ENCODE measurements at places on chromosomes 6 and 20. TPM values are rescaled to one million over a fixed set of nuclear protein-coding genes. Genes with fewer than 3 reads are reported as not detected.

DNA sequence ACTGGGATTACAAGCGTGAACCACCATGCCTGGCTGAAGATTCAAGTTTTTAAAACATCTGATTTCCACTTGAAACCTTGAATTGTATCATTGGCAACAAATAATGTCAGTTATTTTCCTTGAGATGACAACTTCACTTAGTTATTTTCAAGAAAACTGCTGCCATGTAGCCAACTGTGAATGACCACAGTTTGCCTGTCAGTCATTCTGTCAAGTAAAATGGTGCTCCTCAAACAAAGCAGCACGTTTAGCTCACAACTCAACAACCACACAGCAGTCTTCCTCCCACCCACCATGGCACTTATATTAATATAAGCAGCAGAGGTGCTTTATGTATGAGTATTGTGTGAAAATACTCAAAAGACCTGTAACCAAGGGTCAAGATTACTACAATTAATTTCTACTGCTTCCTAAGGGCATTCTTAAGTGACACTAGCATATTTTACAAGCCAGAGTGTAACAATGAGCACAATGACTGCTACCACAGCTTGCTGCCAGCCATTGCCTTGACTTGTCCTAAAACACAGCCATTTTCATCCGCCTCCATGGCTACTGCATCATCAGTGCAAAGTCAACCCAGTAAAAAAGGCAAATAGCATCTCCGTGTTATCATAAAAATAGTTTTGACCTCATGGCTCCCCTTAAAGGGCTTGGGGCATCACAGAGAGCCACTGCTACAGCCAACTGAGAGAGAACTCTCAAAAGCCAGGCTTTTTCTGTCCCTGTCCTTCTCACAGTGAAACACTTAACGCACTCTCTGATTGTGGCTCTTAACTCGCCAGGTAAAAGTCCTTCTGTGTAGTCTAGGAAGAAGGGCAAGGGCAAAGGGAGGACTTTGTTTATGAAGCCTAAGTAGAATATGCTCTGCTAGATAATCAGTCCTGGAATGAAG is 96.4 kb upstream of the TAB2 start:
- no peak overlapping the region for H3K4me3 ChIP-seq
- no peaks in the 10 kb centered on the region for H3K36me3 ChIP-seq
- DNase-seq: no peak

DNA sequence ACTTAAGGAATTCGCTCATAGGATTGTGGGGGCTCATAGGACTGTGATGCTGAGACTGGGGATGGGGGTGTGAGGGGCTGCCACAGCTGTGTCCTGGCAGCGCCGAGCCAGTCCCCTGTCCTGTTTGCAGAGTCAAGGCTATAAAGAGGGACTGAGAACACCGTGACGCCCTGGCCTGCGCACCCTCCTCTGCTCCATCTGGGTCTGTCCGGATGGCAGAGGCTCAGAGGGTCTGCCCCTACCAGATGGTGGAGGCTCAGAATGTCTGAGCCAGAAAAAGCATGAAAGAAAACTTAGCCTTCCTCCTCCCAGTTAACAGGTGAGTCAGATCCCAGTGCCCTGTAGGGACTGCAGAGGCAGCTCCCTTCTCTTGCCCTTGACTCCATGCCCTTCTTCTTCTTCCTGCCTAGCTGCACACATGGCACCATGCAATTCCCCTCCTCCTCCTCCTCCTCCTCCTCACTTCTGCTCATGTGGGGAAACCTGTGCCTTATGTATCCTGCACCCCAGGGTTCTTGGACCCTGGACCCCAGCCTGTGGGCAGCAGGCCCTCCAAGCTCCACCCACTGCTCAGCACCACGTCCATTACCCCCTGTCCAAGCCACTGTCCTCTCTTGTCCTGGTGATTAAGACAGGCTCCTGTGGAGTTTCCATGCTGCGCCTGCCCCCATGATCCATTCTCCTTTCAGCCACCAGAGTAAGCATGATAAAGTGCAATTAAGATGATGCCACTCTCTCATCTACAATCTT is 410.0 kb upstream of the SULF2 start:
- no peak for DNase-seq
- H3K36me3 ChIP-seq: no peaks in the 10 kb centered on the region
- H3K4me1 ChIP-seq: no peaks in the 10 kb centered on the region

GRCh38 chr6:30735668-30736314 is 6.7 kb downstream of the FLOT1 start:
- peaks cover 43% of the 10 kb centered on the region for H3K4me1 ChIP-seq
- peak overlapping the region; percentile 3 for H3K27ac ChIP-seq
- peaks cover 98% of the 10 kb centered on the region for H3K36me3 ChIP-seq
- H3K4me3 ChIP-seq: no peak overlapping the region
- no peaks in the 10 kb centered on the region for H3K27me3 ChIP-seq

- H3K4me3 ChIP-seq: no peak overlapping the region
- no peaks in the 10 kb centered on the region for H3K4me1 ChIP-seq
- DNase-seq: no peak
- no peaks in the 10 kb centered on the region for H3K27me3 ChIP-seq
- no peak overlapping the region for H3K27ac ChIP-seq
Measured at GRCh38 chr6:117352466-117353081, 73.2 kb downstream of the ROS1 start.

CST4 gene
- total RNA-seq: not detected

Measured in upper lobe of left lung (tissue), 6 donors.